ENCODE measurements at places on chromosomes 6 and 20.

GRCh38 chr20:50215926-50216325 lies 25.3 kb downstream of the CEBPB start:
- no peak for DNase-seq

DNA sequence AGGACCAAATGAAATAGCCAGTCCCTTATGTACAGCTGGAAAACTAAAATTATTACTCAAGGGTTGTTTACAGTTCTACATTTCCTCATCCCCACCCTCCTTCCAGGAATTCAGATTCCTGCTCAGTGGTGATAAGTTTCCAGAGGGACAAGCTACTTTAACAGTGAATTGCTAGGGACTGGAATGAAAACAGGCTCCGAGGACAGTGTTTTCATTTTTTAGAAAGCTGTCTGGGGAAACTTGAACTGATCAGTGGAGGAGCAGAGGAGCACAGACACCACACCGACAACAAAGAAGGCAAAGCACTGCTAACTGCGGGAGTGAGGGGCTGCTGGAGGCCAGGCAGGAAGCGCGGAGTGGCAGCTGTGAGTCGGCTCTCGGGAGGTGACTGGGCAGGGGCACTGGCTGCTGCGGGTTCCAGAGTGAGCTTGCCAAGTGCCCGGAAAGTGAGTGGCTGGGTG lies 322.2 kb downstream of the ESR1 start:
- no peak for DNase-seq

DNA sequence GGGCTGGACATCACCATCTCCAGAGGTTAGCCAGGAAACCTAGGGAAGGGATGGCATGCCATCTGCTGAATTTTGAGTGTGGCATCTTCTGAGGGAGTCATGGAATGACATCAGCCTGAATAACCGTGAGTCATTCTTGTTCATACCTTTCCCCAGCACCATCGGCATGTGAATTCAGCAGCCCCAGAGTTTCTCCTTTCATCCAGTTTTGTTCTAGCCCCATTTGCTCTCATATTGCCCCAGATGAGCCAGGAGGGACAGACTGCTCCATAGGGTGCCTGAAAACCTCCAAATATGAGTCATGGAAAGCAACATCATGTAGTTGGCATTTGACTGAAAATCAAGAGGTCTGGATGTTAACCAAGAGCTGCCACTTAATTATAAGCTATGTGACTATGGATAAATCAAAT lies 219.2 kb upstream of the SGK1 start:
- DNase-seq = peak; percentile 87

DNA sequence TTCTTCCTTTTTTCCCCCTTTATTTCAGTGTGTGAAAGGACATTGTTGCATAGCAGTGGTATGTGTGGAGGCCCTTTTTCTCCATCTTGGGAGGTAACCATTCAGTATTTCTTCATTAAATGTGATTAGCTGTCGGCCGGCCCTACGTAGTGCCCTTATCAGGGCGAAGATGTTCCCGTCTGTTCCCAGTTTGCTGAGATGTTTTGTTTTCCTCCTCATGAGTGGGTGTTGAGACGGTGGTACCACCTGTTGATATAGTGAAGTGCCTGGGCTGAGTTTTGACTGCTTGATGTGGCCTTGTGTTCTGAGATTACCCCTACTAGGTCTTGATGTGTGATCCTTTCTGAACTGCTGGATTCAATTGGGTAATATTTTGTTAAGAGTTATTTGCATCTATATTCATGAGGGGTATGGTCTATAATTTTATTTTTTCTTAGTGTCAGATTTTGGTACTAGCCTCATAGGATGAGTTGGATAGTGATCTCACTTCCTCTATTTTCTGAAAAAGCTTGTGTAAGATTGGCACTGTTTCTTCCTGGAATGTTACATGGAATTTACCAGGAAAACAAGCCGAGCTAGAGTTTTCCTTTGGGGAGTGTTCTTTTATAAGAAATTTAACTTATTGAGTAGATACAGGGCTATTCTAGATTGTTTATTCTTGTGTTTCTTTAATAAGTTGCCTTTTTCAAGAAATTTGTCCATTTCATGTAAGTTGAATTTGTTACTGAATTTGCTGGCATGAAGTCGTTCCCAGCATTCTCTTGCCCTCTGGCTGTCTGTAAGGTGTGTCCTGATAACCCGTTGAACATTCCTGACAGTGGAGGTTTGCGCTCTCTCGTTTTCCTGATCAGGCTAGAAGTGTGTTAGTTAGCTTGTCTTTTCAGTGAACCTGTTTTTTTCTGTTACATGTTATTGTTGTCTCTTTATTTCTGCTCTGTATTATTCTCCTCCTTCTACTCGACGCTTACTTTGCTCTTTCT lies 4.3 kb downstream of the MTG2 start:
- DNase-seq = no peak

DNA sequence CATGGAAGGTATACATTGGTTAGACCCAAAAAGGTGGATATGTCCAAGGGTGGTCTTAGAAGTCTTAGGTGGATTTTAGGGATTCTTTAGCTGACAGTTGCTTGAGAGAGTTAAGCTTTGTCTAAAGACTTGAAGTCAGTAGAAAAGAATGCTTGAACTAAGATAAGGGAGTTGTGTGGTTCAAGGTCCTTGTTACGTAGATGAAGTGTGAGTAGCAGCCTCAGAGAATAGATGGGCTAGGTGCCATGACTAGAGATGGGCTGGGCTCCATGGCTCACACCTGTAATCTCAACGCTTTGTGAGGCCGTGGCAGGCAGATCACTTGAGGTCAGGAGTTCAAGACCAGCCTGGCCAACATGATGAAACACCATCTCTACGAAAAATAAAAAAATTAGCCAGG lies 1.7 kb downstream of the SHLD1 start:
- no peak for DNase-seq

DNA sequence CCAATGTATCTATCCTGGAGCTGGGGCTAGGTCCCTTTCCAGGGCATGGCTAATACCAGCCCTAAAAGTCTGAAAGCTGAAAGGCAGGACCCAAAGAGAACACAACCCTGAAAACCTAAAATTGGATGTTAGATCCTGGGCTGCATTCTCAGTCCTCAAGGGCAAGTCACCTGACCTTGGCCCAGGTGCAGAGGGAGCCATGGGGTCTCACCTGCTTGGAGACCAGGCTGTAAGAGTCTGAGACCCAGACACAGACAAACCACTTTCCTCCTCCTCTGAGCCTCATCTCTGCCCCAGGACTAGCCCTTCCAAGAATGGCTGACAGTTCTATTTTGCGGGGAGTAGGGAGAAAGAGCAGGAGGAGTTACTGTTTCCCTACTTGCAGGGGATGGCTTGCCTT lies 60.0 kb downstream of the EFCAB8 start:
- no peak for DNase-seq

GRCh38 chr6:135909737-135910387 lies 58.4 kb downstream of the PDE7B start:
- peak; percentile 8 for DNase-seq

DNA sequence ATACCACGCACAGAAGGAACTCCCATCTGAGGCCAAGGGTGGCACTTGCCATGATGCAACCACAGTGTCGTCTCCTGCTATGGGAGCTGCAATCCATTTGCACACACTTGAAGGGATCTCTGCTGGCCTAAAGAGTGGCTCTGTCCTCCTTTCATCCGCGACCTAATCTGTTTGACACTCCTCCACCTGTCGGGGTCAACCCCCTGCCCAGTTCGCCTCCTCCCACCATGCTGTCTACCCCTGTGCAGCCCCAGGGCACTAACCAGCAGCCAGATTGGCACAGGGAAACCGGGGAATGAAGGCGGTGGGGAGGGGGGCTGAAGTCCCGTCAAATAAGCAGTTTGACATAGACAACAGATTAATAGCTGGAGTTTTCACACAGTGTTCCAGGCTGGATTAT lies 58.1 kb upstream of the FOXQ1 start:
- no peak for DNase-seq

DNA sequence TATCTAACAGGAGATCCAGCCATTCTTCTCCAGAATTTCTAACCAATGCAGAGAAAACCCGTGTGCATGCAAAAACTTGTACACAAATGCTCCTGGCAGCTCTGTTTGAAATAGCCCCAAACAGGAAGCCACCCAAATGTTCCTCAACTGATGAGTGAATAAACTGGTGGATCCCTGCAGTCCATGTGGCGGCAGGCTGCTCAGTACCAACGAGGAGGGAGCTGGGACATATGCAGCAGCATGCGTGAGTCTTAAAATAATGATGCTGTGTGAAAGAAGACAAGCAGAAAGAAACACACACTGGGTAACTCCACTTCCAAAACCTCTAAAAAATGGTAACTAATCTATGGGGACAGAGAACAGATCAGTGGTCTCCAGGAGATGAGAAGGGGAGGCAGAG lies 542.1 kb upstream of the AGPAT4 start:
- DNase-seq = no peak

GRCh38 chr6:149229096-149229495 lies 88.4 kb upstream of the TAB2 start:
- no peak for DNase-seq

- DNase-seq = no peak
These were observed 331.5 kb upstream of the MAP3K7 start for GRCh38 chr6:90918361-90918760.

DNA sequence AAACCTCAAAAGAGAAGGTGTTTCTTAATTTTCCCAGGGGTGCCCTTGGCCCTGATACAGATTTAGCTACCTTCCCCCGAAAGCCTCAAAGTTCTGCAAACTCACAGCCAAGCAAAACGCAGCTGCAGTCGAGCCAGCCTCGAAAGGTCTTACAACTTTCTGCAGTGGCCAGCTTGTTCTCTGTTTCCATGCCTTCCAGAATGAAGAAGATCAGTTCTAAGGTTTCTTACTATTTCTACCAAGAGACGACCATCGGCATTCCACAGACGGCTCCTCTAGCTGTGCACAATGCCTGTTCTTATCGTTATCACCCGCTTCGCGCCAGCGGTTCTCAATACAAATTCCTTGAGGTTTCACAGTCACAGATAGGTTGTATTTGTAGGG lies 28.5 kb upstream of the CCR6 start:
- no peak for DNase-seq

DNA sequence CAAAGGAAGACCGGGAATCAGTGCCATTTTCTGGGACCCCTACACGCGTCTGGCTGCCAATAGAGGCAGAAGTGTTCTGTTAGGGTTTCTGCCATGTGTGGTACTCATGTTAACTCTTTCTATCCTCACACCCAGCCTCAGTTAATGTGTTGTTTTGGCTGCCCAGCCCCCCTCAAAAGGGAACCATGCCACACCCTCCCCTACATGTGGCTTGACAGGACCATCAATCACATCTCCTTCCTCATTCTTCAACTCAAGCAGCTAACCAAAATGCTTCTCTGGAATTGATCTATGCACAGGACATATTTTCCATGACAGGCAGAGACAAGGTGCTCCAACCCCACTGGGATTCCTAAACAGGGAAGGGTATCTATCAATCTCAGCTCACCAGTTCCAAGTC lies 22.0 kb downstream of the AHCY start:
- DNase-seq = no peak

GRCh38 chr6:12776291-12776690 lies 59.7 kb downstream of the PHACTR1 start:
- DNase-seq = no peak

- DNase-seq = peak; percentile 63
These were observed 93.6 kb downstream of the NCR2 start for GRCh38 chr6:41428996-41429421.

DNA sequence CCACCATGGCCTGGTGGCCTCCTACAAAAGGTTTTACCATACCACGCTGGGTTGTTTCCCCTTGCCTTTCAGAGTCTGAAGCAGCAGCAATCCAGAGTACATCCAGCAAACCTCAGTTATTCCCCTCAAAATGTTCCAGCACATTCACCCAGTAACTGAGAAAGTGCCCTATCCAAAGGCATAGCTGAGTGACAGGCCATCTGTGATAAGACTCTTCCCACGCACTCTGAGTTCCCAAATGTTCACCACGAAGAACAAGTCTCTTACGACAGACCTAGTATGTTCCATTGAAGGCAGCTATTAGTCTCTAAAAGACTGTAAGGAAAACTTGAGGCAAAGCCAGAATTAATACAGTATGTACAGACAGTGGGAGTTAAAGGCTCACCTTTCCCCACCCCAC lies 31.6 kb upstream of the C20orf144 start:
- DNase-seq = no peak

DNA sequence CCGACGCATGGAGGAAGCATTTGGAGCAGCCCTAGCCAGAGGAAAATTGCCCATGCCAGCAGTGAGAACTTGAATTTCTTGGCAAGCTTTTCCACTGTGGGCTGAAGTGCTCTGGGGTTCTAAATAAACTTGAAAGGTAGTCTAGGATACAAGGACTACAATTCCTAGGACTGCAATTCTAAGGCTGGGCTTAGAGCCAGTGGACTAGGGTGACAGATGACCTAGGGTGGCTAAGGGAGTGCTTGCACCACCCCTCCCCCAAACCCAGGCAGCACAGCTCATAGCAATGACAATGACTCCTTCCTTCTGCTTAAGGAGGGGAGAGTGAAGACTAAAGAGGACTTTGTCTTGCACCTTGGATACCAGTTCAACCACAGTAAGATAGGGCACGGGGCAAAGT lies 122.3 kb downstream of the THBS2 start:
- DNase-seq = no peak

DNA sequence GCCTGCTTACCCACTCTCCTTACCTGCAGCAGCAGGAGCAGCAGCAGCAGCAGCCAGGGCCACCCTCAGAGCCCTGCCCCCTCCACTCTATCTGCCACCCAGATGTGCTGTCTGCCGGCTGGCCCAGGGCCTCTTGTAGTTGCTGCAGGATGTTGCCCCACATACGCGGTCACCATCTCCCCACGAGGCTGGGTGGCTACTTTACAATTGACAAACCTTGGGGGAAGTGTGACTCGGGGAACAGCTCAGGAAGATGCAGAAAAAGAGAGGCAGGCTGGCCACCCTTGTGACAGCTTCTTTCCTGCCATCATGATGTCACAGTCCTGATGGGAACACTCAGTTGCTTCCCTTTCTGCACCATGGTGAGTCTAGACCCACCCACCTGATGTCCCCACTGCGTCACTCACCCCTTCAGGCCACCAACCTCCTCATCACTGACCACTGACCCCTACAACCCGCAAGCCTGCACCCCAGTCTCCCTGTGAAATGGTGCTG lies 14.5 kb downstream of the TREM1 start:
- no peak for DNase-seq

- no peak for DNase-seq
These were observed 219.3 kb upstream of the RNF217 start for GRCh38 chr6:124742971-124743370.

DNA sequence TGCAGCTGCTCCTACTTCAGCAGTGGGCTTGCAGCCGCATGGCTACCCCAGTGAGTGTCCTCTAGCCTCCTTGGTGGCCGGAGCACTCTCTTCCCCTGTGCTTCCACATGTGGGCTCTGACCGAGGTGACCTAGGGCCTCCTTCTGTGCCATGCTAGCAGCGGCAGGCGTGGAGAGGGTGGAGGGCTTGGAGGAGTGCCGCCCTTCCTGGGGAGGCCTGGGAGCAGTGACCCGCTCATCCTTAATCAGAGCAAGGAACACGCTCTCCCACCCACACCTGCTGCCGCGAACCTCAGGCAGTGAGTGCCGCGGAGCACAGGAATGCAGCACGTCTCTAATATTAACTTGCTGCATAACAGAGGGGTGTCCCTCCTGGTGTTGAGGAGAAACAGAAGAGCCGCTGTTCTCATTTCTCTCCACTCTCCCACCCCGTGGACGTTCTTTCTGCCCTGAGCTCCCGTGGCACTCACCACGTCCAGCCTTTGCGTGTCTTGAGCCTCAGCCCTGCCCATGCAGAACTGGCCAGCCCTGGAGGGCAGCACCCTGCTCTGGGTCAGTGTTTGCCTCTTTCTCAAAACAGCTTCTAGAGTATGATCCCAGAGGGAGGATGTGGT lies 31.9 kb downstream of the DUSP22 start:
- no peak for DNase-seq
